Hematopoietic multipotent progenitor cell treated with erythropoietin and hydrocortisone succinate and interleukin-3 and kit ligand, for 15 days (in vitro differentiated cells): ENCODE measurements at places on chromosomes 12 and 14.

DNA sequence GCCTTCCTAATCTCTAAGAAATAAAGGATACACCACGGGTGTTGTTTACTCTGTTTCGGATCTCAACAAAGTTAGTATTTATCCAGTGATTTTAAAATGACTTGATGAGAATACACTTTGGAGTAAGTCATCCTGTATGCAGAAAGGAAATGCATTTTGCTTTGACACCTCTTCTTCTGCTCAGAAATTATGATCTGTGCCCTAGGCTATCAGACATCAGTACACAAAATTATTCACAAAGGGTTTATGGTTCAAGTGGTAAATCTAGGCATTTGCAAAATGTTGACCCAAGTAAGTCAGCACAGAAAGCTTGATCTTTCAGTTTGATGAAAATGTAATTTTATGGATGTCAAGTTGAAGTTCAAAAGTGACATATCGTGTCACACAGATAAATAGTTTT, 248.5 kb downstream of the ATP23 start:
- DNase-seq, result no peak

GRCh38 chr12:5718680-5719079, 226.4 kb downstream of the ANO2 start:
- DNase-seq, result no peak

DNA sequence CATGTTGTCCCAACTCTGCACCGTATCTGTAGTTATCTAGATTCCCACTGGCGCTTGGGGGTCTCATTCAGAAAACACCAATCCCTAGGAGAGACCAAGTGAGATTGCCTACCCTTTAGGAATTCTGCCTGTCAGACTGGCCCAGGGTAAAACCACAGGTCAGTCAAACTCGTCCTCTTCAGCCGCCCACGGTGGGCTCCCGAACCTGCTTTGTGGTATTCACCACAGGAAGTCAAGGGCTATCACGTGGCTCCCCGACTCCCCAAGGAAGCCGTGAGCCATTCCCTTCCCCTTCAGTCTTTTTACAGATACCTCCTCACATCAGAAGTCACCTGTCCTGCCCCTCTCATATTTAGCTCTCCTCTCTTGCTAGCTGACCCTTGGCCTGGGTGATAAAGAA, 159.9 kb downstream of the EGLN3 start:
- DNase-seq, result no peak

DNA sequence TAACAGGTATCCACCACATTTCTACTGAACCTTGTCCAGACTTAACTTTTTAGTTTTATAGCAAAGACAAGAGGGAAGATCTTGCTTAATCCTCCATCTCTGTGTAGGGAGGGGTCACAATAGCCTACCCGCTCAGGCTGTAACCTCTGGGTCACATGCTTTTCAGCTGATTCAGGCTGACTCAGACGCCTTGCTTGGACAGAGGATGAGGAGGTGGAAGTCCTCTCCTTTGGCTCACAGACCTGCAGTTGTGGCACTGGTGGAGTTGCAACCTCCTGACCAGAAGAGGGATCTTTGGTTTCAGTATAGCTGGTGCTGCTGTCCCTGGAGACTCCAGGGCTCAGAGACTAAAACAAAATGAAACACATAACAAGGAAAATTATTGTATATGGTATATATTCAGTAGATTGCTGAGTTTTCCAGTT, 16.2 kb downstream of the ACIN1 start:
- peak; percentile 65 for DNase-seq

DNA sequence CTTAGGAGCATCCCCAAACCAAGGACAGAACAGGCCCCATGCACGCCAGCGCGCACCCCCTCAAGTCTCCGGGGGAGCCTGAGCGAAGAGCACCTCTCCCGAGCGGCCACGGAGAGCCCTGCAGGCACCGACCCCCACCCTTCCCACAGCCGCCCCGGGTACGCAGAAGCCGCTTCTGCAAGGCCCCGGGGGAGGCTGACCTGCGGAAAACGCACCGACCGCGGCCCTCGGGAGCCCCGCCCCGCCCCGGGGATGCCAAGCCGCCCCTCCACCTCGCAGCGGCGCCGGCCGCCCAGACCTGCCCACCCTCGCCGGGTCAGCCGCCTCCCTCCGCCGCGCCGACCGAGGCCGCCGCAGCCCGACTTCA, 385 bp downstream of the CAPRIN2 start:
- DNase-seq, result no peak

DNA sequence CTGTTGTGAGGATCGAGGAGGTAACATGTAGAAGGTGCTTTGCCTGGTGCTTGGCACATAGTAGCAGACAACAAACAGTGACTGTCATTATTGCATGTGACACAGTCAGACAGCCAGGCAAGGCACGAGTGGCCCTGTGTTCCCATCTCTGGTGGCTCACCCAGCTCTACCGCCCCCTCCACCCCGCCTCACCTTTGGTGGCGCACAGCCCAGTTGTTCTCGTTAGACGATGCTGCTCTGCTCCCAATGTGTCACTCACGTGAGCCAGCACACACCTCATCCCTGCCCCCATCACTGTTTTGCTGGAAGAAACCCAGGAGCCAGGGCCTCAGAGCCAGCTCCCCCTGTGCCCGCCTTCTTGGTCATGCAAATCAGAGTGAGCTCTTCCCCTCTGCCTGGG, 113.3 kb downstream of the CALM1 start:
- DNase-seq, result no peak

- no peak for DNase-seq
Measured at GRCh38 chr12:45415393-45415817, 199.5 kb downstream of the ANO6 start.

DNA sequence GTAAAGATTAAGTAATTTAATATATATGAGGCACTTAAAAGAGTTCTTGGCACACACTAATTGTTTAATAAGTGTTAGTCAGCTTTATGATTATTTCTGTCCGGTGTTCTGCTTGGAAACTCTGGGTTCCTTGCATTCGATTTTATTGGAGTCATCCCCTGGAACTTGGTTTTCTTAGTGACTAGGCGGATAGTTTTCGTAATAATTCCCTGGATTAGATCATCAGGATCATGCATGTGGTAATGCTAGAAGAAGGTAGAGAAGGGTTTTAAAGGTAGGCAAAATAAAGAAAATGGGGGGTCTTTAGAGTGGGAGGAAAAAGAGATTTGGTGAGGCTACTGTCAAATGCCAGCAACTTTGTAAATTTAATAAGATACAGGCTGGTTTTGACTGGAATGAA, 88.4 kb downstream of the MYF5 start:
- DNase-seq, result no peak

DNA sequence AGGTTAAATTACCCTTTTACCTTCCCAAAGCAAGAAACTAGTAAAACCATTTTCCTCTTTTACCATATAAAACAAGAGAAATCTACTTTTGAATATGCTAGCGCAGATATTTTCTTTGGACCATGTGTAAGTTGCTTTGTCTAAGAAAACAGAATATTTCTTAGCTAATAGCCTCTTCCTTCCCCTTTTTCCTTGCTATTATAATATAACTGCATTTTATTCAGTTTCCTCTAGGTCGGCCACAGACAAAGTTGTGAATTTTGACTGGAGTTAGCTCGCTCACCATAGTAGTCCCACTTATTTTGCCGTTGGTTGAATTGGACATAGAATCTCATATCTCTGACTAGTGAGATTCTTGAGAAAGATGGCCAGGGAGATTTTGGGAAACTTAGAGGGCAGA, 115.6 kb downstream of the PLEKHA5 start:
- DNase-seq, result no peak

DNA sequence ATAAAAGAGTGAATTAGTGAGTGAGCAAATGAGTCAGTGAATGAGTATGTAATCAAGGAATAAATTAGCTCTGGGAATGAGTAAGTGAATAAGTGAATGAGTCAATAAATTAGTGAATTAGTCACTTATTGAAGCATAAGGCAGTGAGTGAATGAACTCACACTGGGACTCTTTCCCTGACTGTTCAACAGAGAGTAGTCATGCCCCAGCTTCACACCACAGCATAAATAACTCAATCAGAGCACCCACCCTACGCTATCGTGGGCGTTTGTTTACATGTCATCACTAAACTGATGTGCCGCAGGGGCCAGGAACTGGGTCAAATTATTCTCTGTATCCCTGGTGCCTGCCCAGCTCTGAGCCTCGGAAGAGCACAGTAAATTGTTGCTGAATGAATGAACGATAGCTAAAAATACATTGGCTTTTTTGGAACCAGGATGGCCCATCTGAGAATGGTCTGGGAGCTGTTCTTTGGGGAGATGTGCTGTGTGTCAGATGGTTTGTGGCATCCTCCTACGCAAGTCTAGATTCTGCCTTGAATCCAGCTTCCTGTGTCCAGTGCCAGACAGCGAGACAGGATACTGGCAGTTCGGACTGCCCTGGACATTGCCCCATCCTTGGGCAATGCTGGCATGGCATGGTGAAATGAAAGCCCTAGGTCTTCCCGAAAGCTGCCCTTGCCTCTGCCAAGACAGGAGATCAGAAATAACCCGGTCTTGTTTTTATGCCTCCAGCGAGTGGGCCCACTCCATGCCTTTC, 98.0 kb upstream of the RTL1 start:
- DNase-seq, result no peak
